ENCODE measurements at places on chromosomes 6 and 20. TPM values are rescaled to one million over a fixed set of nuclear protein-coding genes. Genes with fewer than 3 reads are reported as not detected.
A peak's percentile ranks its signal among the peaks of the same experiment; 100 is the strongest.

DNA sequence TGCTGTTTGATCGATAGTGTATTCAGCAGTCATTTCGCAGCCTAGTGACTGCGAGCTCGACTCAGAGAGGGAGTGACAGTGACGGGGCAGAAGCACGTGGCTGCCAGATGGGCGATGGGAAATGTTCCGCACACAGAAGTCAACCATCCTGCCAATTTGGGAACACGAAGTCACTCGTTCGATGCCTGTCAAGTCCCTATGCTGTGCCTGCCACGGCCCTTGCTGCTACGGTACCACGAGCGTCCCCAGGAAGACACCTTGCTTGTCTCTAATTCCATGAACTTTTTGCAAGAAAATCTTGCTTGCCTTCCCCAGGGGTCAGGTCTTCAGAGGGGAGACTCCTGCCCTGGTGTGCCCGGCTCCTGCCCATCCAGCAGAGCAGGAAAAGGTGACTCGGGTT lies 17.0 kb upstream of the STX16 start:
- peak overlapping the region; percentile 78 for H3K27ac ChIP-seq
- no peaks in the 10 kb centered on the region for H3K36me3 ChIP-seq
- H3K4me1 ChIP-seq: no peaks in the 10 kb centered on the region
- H3K4me3 ChIP-seq: no peak overlapping the region
- DNase-seq: no peak
- H3K27me3 ChIP-seq: peaks cover 15% of the 10 kb centered on the region

- no peak for DNase-seq
- H3K27ac ChIP-seq: no peak overlapping the region
- H3K4me3 ChIP-seq: no peak overlapping the region
- no peaks in the 10 kb centered on the region for H3K36me3 ChIP-seq
Observed at GRCh38 chr20:20931632-20932031, 174.5 kb downstream of the LINC00237 start.

DEFB121 gene
- not detected for polyA plus RNA-seq

DNA sequence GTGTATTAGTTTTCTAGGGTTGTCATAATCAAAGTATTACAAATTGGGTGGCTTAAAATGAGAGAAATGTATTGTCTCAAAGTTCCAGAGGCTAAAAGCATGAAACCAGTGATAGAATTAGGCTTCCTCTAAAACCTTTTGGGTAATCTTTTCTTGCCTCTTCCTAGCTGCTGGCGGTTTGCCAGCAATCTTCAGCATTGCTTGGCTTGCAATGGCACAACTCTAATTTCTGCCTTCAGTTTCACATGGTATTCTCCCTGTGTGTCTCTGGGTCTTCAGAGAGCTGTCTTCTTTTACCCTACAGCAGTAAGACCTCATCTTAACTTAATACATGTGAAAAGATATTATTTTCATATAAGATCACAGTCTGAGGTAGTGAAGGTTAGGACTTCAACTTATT lies 479.1 kb upstream of the GJE1 start:
- H3K27me3 ChIP-seq: no peaks in the 10 kb centered on the region
- H3K36me3 ChIP-seq: no peaks in the 10 kb centered on the region
- DNase-seq: no peak
- H3K27ac ChIP-seq: no peak overlapping the region

- no peaks in the 10 kb centered on the region for H3K4me1 ChIP-seq
- no peaks in the 10 kb centered on the region for H3K27me3 ChIP-seq
Observed at GRCh38 chr6:101413773-101414172, 20.3 kb downstream of the GRIK2 start.

WFDC5 gene
- polyA plus RNA-seq: 6.1 TPM

DNA sequence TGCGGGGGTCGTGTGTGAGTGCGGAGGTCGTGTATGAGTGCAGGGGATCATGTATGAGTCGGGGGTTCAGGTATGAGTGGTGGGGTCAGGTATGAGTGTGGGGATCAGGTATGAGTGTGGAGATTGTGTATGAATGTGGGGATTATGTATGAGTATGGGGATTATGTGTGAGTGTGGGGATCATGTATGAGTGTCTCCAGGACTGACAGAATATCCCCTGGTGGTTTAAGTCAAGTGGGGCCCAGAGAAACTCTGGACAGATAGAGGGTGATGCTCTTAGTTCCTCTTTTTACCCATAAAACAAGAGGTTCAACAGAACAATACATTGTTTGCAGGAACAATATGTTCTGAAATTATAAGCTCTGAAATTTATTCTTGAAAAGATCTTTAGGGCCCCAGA lies 131.9 kb downstream of the UST start:
- H3K27me3 ChIP-seq: no peaks in the 10 kb centered on the region
- peaks cover 17% of the 10 kb centered on the region for H3K4me1 ChIP-seq
- no peaks in the 10 kb centered on the region for H3K36me3 ChIP-seq
- DNase-seq: no peak
- H3K27ac ChIP-seq: no peak overlapping the region

LY6G6C gene
- polyA plus RNA-seq: 7.0 TPM
